ENCODE measurements at places on chromosomes 5 and 9.

DNA sequence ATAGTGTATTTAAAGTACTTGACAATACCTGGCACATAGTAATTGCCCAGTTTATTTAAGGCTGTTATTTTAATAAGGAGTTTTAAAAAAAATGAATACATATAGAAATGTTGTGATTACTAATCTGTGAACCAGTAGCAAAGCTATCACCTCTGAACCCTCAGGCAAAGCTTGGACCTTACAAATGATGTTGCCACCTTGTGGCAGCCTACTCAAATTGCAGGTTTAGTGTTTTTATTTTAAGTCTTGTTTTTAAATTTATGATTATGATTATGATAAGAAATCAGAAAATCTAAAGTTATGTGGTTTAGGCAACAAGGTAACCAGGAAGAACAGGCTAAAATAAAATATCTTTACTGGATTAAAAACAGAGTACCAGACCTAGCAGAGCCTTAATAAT, 35.8 kb downstream of the PPARGC1B start:
- no peak for DNase-seq

DNA sequence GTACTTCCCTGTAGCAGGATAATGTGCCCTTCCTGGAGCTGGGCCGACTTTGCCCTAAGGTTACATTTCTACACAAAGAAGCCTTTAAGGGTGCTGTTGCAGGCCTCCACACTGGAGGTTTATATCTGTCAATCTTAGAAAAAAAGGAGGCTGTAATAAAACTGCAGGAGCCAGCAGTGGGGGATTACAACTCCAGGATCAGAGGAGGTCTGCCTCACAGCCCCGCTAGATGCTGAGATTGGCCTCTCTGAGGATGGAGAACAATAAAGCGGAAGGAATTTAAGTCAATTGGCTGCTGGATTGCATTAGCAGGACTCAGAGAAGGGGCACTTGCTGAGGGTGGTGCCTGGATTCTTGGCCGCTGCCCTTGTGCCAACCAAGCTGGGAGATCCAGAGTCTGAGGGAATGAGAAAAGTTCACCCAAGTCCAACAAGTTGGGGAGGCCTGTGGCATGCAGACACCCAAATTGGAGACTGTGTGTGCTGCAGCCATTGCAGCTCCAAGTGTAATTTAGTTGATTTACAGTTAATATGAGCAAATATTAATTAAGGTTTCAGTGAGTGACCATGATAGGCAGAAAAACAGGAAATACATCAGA, 99.0 kb upstream of the SSBP2 start:
- DNase-seq: no peak

GRCh38 chr5:126044111-126044668, 379.0 kb upstream of the GRAMD2B start:
- peak; percentile 83 for DNase-seq

DNA sequence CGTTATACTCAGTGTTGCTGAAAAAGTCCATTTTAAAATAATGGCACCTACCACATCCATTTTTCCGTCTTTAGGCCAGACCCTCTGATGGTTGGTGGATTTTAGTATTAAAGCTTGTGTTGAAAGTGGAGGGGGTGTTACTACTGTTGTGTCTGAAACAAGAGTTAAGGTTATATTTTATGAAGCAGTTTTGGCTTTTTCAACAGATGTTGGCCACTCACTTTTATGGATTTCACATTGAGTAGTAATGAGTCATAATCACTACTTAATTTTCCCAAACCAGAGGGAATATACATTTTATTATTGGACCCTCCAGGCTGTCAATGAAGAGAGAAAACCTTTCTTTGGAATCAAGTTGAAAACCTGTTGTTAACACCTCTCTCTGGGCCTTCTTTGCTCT, 88.0 kb downstream of the TRIO start:
- DNase-seq: no peak

- no peak for DNase-seq
Measured at GRCh38 chr9:101126556-101126955, 98.0 kb downstream of the PLPPR1 start.

DNA sequence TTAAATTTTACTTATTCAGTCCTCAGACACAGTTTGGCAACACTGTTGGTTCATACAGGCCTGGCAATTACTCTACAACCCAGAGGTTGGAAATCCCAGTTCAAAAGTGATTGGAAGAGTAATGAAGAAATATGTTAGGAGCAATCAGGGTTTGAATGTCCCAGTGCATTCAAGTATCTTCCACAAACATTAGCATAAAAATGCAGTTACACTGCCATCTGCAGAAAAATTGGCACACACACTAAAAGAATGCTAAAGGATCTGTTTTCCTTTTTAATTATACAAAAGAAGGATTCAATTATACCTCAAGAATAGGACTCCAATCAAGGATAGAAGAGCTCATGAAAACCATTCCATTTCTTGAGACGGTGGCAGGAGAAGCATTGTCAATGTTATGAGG, 130.2 kb downstream of the DNAH5 start:
- no peak for DNase-seq

DNA sequence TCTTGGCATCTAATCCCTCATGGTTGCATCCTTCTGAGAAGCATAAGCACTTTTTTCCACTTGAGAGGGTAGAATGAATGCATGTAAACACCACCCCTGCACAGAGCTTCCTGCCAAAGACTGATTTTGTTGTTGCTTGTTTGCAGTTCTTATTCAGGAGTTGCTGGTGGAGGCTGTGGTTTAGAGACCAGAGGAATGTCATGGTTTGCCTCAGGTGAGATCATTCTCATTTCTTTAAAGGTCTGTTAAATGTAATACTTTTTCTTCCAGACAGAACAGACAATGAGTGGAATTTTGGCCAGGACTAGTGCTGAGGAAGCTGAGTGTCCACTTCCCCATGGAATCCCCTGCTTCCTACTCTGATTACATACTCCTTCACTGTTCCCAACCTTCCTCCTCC, 3.2 kb upstream of the TNC start:
- DNase-seq: no peak

- no peak for DNase-seq
Measured at GRCh38 chr5:106134549-106134948, 1536.2 kb downstream of the EFNA5 start.

DNA sequence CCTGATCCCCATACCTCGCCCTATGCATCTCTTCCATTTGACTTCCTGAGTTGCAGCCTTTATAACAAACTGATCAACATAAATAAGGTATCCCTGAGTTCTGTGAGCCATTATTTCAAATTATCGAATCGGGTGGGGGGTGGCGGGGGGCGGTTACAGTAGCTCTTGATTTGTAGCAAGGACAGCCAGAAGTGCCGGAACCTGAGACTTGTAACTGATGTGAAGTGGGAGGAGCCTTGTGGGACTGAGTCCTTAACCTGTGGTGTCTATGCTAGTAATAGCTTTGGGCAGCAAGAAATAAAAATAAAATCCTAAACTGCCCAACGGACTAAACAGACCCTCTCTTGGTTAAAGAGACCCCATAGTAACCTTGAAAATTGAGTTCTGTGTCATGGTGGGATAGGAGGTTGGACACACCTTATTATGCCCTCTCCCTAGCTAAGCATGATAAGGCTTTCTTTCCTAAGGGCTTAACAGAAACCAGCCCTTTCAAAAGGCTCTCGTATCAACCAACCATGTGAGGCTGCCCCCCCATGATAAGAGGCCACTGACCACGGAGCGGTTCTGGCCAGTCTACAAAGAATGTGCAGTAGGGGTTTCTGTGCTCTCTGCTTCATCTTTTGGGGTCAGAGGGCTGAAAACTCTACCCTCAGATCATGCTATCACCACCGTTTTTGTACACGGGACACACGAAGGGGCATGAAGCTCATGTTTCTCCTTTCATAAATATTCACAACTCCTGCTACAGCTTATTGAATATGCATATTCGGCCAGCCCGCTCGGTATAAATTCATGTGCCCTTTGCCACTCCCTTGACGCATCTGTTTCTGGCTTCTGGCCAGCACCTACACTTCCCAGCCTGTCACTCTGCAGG, 39.5 kb upstream of the IQGAP2 start:
- DNase-seq: peak; percentile 4

GRCh38 chr5:174273325-174273724, 227.8 kb downstream of the NSG2 start:
- DNase-seq: no peak

GRCh38 chr5:104082754-104083153, 520.2 kb upstream of the NUDT12 start:
- no peak for DNase-seq

DNA sequence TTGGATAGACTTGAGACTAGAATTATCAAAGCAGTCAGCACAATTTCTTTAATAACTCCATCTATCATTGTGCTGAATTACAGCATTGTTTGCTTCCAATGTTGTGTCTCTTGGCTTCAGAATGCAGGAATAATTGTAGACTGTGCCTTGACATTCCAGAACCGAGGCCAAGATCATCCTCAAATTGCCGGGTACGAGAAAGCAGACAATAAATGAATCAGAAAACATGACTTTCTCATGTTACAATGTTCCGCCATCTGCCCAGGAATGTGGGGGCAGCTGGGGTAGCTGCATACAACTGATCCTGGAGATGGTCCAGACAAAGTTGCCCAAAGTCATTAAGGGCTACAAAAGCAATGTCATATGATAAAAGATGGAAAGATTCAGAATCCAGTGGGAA, 206.2 kb upstream of the SGCD start:
- no peak for DNase-seq

DNA sequence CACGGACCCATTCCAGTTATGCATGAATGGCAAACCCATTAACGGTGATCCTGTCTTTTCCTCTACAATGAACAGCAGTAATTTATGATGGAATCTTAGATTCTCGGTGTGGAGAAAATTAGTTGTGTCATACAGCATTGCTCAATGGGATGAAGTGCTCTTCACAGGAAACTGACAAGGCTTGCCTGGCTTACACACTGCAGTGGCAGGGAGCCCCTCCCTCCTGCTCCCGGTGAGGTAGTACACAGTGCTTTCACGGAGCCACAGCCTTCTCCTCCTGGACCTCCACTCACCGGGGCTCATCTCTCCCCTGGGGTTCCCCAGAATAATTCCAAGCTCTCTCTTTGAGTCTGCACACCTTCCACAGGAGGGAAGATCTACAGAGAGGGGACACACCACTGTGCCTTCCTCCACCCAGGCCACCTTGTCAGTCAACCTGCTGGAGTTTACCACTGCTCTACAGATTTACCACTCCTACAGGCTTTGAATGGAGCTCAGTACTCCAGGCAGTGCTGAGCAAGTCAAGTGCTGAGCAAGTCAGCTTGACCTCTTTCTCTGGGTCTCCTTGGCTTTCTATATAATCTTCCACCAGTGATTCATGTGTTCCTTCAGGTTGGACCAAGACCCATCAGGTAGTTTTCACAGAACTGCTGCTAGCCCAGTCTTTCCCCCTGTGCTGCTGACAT, 59.1 kb upstream of the TBC1D2 start:
- DNase-seq: no peak

- DNase-seq: no peak
Measured at GRCh38 chr9:5551368-5552150, 41.2 kb downstream of the PDCD1LG2 start.

GRCh38 chr5:171226096-171226754, 82.8 kb upstream of the TLX3 start:
- no peak for DNase-seq

DNA sequence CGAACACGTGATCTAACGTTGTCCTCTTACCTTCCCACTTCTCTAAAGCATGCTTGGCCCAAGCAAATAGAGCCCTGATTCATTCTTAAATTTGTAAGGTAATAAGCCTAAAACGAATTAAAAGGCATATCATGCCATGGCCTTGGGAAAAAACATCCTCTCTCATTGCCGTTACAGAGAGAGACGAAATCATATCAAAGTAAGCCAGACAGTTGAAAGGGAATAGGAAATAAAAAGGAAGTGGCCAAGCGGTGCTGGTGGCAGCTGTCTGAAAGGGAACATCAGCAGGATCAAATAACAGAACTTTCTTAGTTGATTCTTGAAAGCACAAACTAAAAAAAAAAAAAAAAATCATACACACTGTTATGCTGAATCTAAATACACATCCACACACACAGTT, 49.1 kb upstream of the CDH6 start:
- no peak for DNase-seq

DNA sequence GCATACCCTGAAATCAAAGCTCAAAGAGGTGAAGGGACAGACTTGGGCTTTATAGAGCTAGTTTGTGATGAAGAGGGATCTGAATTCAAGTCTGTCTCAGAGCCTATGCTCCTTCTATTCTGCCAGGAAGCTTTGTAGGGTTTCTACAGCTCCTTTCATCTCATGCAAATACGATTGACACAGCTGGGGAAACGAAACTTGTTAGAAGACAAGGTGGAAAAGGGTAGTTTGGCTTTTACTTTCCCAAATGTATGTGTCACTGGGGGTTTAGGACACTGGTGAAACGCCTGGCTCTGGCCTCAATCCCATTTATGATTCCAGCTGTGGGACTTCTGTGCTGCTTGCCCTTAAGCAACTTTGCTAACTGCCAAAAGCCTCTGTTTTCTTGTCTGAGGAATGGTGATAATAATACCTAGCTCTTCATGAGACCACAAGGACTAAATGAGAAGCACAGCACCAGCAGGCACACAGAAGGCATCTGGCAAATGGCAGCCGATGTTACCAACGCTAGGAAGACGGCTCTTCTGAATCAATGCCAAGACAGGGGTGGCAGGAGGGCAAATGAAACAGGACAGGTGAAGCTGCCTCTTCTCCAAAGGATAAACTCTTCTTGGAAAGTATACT, 70.3 kb upstream of the EQTN start:
- no peak for DNase-seq

DNA sequence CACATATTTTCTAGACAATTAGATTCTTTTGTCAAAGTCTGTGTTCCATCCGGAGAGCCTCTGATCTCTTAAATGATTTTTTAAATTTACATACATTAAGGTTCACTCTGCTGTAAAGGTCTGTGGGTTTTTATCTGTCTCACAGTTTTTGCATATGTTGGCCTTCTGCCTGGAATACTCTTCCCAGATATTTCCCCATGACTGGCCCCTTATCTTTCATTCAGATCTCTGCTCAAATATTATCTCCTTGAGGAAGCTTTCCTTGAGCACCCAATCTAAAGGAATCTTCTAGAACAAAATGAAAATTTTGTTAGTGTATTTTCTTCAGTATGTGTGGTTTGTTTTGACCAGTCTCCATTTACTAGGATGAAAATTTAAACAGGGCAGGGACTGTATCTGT, 26.3 kb downstream of the FAF2 start:
- no peak for DNase-seq

DNA sequence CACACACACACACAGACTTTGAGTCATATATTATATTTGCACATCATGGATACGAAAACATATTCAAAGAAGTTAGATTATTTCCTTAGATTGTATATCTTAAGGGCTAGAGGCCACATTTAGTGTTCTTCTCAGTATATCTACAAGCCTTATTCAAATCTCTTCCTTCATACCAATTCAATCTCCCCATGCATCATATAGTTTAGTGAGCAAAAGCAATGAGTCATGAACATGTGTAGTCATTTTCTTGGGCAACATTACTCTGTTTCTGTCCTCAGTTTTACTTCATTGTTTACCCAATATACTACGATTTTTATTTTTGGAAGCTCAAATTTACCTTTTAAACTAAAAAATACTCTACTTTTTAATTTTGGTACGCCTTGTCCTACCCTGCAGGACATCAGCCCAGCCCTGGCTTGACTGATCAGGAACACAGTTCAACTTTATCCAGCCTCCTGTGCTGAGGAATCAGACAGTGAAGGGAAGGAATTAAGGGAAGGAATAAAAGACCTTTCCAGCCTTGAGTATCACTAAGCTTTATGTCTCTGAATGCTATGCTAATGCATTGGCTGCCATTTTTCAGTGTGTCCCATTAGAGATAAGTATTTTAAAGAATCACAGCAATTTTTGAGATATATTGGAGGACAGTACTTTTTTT, 101.7 kb upstream of the FST start:
- no peak for DNase-seq

Data from SHP77 (cell line).